ENCODE measurements at places on chromosomes 1 and 21.

DNA sequence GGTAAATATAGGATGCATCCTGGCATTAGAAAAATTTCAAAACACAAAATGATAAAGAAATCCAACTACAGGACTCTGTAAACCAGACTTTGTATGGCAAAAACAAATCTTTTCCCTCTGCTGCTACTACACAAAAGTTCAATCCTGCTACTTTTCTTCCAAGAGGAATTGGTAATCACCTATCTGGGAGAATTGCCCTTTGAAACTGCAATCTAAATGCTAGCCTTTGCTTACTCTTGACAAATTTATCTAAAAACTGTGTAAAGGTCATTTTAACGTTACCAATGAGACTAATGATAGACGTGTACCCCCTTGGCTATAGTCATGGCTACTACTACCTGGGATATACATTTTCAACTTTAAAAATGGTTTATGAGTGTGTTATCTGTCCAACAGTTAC, 837.9 kb upstream of the CXADR start:
- DNase-seq, result no peak

GRCh38 chr1:112144733-112145426, 155.4 kb upstream of the KCND3 start:
- DNase-seq, result no peak

- DNase-seq, result no peak
Measured at GRCh38 chr1:169387399-169387798, 19.4 kb downstream of the BLZF1 start.

DNA sequence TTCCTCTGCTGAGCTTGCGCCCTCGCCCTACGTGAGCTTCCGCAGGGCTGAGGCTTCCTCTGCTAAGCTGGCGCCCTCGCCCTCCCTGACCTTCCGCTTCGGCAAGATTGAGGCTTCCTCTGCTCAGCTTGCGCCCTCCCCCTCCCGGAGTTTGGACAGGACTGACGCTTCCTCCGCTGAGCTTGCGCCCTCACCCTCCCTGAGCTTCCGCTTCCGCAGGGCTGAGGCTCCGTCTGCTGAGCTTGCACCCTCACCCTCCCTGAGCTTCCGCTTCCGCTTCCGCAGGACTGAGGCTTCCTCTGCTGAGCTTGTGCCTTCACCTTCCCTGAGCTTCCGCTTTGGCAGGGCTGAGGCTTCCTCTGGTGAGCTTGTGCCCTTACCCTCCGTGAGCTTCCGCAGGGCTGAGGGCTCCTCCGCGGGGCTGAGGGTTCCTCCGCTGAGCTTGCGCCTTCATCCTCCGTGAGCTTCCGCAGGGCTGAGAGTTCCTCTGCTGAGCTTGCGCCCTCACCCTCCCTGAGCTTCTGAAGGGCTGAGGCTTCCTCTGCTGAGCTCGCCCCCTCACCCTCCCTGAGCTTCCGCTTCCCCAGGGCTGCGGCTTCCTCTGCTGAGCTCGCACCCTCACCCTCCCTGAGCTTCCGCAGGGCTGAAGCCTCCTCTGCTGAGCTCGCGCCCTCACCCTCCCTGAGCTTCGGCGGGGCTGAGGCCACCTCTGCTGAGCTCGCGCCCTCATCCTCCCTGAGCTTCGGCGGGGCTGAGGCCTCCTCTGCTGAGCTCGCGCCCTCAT, 753.6 kb upstream of the TPTE start:
- DNase-seq, result no peak

GRCh38 chr1:192476802-192477298, 98.7 kb upstream of the RGS1 start:
- no peak for DNase-seq

DNA sequence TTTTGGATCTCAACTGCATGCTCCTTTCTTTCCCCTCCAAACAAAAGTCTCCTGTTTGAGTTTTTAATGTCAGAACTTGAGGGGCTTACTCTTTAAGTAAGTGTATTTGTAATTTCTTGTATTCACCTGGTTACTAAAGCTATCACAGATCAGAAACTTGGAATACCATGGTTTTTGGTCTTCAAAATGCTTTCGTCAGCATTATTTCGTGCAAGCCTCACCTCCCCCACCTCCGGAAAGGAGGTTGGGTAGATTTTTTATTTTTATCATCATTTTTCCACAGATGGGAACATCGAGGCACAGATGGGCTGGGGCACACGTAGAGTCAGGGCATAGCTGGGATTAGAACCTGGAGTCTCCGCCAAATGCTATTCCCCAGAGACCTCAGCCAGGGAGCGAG, 100.7 kb downstream of the IER5 start:
- no peak for DNase-seq

Measured in activated naive CD4-positive, alpha-beta T cell (primary cell).